ENCODE measurements at places on chromosomes 5 and 9.

- no peak for DNase-seq
Observed at GRCh38 chr5:166430491-166431319, 1860.7 kb upstream of the WWC1 start.

- DNase-seq = no peak
Observed at GRCh38 chr5:72510610-72511181, 3.5 kb upstream of the ZNF366 start.

DNA sequence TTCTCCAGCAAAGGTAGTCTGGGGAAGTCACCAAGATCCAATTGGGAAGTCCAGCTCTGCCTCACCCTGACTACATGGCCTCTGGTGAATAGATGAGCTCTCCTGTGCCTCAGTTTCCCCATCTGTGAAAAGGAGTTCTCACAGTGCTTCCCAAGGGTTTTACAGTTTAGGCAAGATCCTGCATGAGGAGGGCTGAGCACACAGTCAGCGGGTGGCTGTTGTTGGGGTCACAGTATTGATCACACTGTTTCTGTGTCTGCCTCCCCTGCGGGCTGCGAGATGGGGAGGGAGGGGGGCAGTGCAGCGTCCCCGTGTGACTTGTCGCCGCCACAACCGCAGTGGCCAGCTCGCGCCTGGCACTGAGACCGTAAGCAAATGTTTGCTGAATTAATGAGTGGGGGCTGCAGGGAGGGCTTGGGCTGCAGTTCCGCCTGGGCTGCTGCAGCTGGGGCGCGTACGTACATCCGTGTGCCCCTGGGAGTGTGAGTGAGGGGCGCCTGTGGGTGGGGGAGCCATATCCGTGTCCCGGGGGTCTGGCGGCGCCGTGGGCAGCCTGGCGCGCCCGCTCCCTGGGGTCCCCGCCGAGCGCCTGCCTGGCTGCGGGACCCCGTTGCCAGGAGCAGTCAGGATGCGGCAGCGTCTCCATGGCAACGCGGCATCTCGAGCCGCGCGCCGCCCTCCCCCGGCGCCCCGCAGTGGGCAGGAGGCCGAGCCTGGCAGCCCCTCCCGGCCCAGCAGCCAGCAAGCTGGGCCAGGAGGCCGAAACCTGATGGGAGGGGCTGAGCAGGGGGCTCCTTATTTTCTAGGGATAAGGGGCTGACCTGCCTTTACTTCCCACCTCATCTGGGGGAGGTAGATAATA, 31.4 kb upstream of the PSD2 start:
- peak; percentile 58 for DNase-seq

- DNase-seq = no peak
Observed at GRCh38 chr9:135591506-135592330, 30.2 kb downstream of the PAEP start.

- no peak for DNase-seq
Observed at GRCh38 chr9:133934482-133935232, 57.5 kb downstream of the VAV2 start.

DNA sequence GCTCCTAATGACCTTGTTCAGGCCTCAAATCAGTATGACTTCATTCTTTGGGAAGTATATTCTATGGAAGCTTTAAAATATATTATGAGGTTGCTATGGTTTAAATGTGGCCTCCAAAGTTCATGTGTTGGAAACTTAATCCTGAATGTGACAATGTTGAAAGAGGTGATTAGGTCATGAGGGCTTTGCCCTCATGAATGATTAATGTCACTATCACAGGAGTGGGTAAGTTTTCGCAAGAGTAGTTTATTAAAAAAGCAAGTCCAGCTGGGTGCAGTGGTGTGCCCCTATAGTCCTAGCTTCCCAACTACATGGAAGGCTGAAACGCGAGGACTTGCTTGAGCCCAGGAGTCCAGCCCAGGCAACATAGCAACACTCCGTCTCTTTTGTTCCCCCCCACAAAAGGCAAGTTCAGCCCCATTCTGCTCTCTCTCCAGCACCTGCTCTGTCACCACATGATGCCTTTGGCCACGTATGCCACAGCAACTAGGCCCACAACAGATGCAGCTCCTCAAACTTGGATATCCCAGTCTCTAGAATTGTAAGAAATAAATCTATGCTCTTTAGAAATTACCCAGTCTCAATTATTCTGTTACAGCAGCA, 105.3 kb downstream of the SIL1 start:
- DNase-seq = no peak

DNA sequence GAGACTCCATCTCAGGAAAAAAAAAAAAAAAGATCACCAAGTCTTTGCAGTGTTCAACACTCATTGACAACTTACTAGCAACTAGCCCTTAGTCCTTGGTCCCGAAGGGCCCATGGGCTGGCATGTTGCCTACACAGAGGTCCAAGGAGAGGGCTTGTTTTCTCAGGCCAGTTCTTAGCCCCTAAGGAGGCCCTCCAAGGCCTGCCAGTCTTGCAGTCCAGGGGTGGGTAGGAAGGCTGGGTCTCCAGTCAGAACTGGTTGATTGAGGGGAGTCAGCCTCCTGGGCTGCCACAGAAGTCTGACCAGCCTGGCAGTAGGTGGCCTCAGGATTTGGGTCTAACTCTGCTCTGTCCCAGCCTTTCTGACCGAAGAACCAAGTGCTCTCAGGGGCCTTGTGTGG, 32.7 kb downstream of the IER5L start:
- no peak for DNase-seq

GRCh38 chr5:50724262-50724661, 57.8 kb downstream of the PARP8 start:
- DNase-seq = no peak

- DNase-seq = no peak
Observed at GRCh38 chr9:92576175-92576574, 40.4 kb upstream of the ECM2 start.
